HS-27A (cell line): ENCODE measurements at places on chromosomes 7 and 10.

- no peak for DNase-seq
Measured at GRCh38 chr10:125502276-125502675, 180.7 kb downstream of the TEX36 start.

DNA sequence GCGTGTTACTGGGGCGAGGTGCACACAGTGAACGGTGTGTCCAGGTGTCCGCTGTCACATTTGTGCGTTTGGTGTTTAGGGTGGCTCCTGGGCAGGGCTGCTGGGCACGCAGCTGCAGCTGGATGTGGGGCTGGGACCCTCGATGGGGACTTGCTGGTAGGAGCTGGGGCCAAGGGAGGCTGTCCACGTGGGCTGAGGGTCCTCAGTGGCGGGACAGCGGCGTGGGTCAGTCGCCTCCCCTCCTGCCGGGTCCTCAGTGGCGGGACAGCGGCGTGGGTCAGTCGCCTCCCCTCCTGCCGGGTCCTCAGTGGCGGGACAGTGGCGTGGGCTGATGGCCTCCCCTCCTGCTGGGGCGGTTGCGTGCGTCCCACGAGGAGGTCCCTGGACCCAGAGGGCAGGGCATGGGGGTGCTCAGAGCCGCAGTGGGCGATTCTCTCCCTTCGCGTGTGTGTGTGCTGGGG lies 68.5 kb downstream of the INPP5A start:
- no peak for DNase-seq

- no peak for DNase-seq
Measured at GRCh38 chr10:21873198-21873597, 130.3 kb downstream of the DNAJC1 start.

DNA sequence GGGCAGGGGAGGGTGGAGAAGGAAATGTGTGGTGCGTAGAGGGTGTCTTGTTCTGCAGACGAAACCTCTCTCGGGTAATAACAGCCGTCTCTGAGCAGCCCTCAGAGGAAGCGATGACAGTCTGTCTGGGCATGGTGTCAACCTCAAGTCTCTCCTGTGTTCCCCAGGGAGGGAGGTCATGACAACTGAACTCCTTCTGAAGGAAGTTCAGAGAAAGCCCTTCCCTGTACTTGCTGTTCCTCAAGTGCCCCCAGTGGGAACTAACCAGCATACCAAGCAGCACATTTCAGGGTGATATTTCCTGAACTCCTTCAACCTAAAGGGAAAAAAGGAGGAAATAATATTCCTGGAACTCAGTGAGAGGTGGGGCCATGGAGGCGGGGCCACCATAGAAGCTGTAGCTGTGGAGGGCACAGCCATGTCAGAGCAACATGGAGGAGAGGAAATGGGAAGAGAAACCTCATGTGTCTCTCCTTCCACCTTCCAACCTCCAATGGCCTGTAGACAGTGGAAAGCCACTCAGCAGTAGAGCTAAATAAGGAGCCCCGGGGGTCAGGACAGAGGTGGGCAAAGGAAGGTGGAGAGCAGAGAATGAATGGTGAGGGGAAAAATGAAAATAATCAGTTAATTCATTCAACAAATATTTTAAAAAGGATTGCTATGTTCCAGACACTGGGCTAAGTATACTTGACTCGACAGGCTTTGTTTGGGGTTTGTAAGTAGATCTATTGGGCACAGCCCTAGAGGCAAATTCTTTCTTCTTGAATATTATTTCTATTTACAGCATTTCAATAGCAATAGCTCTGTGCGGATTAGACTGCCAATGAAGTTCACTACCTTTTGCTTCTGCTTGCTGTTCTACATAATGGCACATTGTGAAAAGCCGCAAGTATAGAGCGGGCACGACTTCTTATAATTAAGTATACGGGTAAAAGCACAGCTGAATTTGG lies 61.0 kb upstream of the AOAH start:
- DNase-seq = no peak

GRCh38 chr7:15446722-15447121 lies 115.1 kb downstream of the AGMO start:
- no peak for DNase-seq

DNA sequence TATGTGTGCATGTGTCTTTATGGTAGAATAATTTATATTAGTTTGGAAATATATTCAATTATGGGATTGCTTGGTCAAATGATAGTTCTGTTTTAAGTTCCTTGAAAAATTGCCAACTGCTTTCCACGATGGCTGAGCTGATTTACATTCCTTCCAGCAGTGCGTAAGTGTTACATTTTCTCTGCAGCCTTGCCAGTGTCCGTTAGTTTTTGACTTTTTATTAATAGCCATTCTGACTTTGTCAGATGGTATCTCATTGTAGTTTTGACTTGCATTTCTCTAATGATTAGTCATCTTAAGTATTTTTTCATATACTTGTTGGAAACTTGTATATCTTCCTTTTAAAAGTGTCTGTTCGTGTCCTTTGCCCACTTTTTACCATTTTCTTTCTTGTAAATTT lies 434.2 kb upstream of the POT1 start:
- DNase-seq = no peak

DNA sequence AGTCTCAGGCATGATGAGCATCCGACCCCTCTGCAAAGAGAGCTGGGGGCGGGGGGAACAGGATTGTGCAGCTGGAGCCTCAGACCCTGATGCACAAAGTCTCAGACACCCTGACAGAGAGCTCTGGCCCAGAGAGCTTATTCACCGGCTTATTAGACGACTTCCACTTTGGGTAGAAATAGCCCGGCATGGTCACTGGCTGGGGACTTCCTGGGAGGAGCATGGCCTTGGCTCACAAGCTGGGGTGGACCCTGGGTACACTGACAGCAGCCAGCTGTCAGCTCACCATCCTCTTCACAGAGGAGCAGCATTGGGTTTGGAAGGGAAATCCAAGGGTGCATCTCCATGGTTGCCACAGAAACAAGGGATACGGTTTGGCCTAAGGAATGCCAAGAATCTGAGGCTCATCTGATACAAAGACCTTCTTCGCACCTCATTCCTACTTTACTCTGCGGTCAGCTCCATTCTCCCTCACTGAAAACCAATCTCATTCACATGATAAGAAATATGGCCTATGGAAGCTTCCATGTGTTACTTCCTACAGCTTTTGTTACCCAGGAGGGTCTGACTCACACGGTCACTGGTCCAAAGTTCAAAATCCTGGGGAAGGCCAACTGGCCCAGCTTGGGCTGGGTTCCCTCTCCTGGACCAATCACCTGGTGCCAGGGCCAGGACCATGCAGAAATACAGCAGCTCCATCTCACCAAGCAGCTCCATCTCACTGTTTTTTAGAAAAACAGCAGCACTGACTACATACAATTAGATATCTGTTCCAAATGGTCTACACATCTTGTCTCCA lies 25.1 kb downstream of the ZNF467 start:
- DNase-seq = no peak

DNA sequence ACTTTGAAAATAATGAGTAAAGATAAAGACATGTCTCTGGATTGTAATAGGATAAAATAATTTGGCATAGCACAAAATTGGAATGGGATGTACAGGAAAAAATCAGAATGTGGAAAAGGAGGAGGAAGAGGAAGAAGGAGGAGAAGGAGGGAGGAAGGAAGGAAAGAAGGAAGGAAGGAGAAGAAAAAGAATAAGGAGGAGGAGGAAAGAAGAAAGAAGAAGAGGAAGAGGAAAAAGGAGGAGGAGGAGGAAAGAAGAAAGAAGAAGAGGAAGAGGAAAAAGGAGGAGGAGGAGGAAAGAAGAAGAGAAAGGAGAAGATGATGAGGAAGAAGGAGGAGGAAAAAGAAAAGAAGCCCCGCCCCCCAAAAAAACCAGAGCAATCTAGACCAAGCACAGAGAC lies 95.9 kb downstream of the ST8SIA6 start:
- DNase-seq = no peak

DNA sequence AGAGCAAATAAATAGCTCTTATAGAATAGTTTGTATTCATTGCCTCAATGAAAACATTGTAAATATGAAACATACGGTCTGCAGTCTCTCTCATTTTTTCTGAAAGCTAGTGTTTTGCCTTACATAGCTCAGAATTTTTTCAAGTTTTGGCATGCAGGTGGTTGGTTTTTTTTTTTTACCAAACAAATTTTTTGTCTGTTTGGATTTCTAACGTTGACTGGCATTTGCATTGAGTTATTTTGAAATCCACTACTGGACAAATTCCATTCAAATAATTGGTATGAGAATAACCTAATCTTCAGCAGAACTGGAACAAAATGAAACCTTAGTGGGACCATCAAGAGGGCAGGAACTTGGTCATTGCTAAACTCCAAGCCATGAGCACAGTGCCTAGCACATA lies 107.6 kb upstream of the SAMD8 start:
- DNase-seq = no peak

GRCh38 chr7:28516390-28517172 lies 104.3 kb downstream of the CREB5 start:
- no peak for DNase-seq

DNA sequence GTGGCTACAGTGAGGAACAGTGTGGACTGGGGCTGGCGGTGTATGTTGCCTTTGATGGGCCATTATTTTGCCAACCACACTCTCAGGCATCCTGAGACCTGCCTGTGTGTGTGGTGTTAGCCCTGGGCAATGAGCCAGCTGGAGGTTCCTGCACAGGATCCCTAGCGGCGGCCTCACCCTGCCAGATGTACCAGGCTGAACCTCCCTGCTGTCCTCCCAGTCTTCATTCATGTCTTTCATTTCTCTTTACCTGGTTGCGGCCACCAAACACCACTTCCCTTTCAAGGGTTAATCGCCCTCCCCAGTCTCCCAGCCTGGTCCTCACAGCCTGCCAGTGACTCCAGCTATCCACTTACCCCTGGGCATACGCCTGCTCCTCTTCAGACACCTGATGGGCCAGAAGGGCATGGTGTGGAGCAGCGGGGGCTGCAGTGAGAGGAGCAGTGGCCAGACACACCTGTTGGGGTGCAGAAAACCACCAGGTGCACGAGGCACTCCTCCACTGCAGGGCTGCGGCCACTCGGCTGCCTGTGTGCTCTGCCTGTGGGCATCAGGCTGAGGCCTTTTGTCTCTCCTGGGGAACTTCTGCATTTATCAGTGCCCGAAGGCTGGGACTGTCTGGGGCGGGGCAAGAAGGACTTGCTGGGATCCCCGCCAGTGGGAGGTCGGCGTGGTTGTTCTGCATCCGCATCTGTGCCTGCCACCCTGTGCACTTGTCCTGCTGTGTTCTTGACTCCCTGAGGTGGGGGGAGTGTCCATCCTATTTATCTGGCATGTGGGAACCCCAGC lies 111.6 kb downstream of the ARHGAP22 start:
- no peak for DNase-seq

- DNase-seq = no peak
Measured at GRCh38 chr10:125554016-125554703, 128.8 kb downstream of the TEX36 start.

DNA sequence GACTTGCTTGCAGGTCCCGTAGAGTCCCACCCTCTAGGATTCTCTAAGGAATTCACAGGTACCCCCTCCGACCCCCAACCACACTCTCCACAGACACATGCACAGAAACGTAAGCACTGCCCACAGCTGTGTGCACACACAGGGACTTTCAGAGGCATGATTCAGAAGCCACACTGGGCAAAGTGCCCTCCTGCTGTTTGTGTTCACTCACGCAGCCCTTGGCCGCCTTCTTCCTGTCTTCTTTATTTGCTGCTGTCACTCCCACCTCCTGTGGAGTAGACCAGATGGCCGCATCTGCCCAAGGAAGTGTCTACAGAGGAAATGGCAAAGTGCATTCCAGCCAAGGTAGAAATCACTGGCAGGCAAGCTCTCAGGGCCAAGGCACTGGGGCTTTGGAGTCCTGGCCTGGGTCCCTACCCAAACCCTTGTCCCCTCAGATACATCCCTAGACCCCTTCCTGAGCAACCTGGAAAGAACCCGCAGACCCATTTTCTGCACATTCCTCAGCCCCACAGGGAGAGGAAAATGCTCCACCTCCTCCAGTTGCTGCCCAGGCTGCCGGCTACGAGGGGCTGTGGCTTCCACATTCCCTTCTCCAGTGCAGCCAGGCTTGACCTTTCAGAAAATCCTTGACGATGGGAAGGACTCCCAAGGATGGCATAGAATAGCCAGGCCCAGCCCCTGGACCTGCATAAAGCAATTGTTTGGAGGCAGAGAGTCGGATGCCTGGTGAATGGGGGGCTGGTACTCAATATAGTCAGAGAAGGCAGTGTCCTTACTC lies 21.6 kb upstream of the GIMAP8 start:
- DNase-seq = no peak

GRCh38 chr7:80611779-80612178 lies 26.7 kb upstream of the CD36 start:
- no peak for DNase-seq

DNA sequence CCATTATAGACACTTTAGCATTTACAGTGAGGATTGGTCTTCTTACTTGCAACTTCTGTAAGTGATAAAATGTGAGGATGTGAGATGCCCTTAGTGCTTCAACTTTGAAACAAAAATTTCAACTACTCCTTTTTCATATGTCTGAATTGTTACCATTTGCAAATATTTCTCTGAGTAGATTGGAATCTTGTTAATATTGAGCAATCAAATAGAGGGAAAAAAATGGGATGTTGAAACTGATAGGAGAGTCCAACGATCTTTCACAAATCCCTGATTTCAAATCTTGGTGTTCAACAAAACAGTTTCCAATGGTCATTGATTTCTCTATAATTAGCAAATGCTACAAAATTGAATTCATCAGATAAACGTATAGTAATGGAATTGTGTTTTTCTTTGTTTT lies 5.5 kb upstream of the SNX10 start:
- no peak for DNase-seq

DNA sequence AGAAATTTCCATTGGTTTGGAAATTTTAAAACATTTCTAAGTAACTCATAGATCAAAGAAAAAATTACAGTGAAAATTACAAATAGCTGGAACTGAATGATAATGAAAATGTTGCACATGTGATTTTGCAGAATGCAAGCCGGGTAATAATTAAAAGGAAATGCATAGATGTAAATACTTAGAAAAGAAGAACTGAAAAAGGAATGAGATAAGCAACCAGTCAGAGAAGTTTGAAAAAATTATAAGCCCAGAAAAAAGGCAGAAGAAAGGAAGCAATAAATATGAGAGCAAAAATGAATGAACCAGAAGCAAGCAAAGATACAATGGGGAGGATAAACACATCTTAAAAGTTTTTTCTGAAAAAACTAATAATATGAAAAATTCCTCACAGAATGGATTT lies 3.2 kb upstream of the TMEM273 start:
- DNase-seq = no peak

DNA sequence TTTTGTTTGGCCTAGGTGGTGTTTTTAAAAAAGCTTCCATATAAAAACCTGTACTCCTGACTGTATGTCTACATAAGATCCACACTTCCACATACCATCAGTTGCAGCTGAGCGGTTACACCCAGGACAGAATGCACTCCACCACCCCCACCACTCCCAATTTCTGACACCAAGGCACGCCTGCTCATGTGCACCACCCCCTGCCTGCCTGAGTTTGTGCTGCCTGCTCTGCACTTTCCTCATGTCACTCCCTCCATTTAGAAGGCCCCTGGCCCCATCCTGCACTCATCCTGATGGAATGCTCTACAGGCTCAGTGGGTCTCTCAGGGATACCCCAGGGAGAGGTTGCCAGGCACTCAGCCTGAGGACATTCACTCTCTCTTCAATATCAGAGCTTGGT lies 6.5 kb downstream of the VPS41 start:
- no peak for DNase-seq

- no peak for DNase-seq
Measured at GRCh38 chr7:118186501-118186900, 2.5 kb downstream of the LSM8 start.

- no peak for DNase-seq
Measured at GRCh38 chr7:153443032-153443701, 609.0 kb upstream of the DPP6 start.

GRCh38 chr10:17523917-17524316 lies 69.5 kb upstream of the ST8SIA6 start:
- DNase-seq = no peak

GRCh38 chr7:108461840-108462239 lies 5.6 kb upstream of the NRCAM start:
- no peak for DNase-seq

- DNase-seq = no peak
Measured at GRCh38 chr7:151429560-151430331, 10.2 kb downstream of the CRYGN start.
